Urinary bladder (tissue), 4 donors: ENCODE measurements at places on chromosomes 4 and X. TPM values are rescaled to one million over a fixed set of nuclear protein-coding genes. Genes with fewer than 3 reads are reported as not detected.

Gene FLNA
- 1,306 TPM for total RNA-seq

Gene XK
- total RNA-seq, result 4.2 TPM

GRCh38 chr4:15891312-15891711 lies 47.2 kb downstream of the FGFBP1 start:
- DNase-seq, result no peak

DNA sequence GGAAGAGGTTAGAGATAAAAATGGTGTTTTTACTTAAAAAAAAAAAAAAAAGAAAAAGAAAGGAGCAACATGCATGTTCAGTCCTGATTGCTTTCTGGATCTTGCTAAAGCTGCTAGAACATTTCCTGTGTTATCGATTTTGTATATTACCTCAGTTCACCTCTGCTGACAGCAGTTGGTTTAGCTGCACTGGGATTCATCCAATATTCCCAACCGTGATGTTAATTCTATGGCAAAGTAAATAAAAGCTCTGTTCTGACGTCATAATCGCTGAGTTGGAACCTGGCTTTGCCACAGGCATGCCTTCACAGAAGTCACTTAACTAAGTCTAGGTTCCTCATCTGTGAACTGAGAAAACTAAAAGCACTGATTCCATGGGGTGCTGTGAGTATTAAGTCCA lies 90.7 kb upstream of the SORBS2 start:
- DNase-seq, result no peak

Gene MAMLD1
- total RNA-seq, result 2.5 TPM

- DNase-seq, result no peak
These were observed 11.2 kb upstream of the PGRMC2 start for GRCh38 chr4:128298852-128299251.

DNA sequence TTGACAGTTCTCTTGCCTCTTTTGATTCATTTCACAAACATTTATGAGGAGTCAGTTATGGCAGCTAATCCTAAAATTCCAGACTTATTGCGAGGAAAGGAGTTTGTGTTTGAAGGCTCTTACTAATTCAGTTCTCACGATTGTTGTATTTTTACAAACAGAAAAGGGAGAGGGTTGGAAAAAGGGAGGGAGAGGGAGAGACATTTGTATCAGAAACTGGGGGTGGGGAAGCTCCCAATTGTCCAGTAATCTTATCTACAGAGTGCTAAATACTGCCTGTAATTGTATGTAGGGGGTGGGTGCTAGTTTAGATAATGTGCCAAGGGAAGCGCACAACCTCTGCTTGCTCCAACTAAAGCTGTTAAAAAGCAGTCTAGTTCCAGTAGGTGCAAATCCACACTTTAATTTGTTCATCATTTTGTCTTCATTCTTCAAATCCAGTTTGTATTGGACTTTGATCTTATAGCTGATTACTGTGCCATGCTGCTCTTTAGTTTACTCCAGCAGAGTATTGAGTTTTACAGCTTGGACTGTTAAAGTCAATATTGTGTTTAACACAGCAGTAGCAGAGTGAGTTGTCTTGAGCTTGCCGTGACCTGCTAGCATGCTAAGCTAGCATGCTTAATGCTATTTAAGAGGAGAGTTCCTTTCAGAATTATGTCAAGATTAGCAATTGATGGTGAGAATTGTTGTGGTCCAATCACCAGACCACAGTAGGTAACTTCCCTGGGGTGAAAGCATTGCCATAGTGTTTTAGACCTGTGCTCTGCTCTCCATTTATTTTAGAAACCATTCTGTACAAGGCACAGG lies 13.9 kb downstream of the FNIP2 start:
- no peak for DNase-seq

- DNase-seq, result no peak
These were observed 128.8 kb downstream of the NSUN7 start for GRCh38 chr4:40878548-40879055.

DNA sequence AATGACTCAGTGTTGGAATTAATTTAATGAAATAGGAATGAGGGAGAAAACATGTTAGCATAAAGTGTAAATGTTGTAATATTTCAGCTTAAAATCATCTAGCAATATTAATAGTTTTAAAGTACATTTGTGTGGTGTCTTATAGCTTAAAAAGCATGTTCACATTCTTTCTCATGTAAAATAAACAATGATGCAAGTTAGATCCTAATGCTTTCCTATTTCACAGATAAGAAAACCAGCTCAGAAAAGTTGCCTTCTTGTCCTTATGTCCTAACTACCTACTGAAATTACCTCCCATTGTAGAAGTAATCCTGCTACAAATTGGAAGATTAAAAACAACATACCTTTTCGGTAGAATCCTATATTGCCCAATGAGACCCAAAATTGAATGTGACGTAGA lies 40.9 kb upstream of the PRDM8 start:
- no peak for DNase-seq

- DNase-seq, result no peak
These were observed 156.5 kb downstream of the WDFY3 start for GRCh38 chr4:84809946-84810345.

DNA sequence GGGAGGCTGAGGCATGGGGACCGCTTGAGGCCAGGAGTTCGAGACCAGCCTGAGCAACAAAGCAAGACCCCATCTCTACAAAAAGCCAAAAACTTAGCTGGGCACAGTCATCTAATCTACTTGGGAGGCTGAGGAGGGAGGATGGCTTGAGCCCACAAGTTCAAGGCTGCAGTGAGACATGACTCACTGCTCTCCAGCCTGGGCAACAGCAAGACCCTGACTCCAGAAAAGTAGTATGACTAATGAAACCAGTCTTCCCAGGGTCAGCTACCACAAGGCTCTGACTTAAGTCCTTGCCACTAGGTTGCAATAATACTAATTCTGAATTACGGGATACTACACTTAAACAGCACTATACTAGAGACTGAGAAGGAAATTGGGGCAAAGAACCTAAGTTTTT lies 33.1 kb downstream of the ERVMER34-1 start:
- no peak for DNase-seq

Gene MUC7
- not detected for total RNA-seq

Gene C4orf50
- total RNA-seq, result 0.32 TPM

DNA sequence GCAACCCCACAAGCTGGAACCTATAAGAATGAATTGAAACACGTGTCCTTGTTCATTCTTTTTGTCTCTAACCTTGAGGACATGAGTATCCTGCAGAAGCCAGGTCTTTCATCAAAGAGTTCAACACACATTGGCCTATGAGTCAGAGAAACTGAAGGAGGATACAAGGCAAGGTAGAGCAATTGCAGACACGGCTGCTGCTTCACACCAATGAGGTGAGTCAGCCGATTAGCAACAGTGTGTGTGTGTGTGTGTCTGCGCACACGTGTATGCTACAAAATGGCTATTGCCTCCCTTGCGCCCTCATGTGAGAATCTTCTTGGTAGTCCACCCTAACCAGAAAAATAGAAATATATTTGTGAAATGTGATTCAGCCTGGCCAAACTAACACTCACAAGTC lies 1477.7 kb upstream of the IGFBP7 start:
- no peak for DNase-seq

Gene FATE1
- not detected for total RNA-seq

Gene COL4A6
- 39.0 TPM for total RNA-seq

Gene MAGEB10
- total RNA-seq, result not detected

Gene TRIM75
- not detected for total RNA-seq

DNA sequence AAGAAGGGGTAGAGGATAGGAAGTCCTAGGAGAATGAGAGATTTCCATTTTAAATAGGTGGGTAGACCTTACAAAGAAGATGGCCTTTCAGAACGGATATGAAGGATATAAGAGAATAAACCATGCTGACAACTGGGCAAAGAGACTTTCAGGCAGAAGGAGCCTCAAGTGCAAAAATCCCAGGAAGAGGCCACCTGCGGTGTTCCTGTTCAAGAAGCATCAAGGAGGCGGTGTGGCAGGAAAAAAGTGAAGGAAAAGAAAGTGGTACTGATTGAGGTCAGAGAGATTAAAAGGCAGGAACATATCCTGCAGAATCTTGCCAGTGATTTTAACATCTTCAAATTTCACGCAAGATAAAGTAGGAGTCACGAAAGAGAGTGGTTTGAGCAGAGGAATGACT lies 172.0 kb downstream of the FSTL5 start:
- DNase-seq, result no peak

DNA sequence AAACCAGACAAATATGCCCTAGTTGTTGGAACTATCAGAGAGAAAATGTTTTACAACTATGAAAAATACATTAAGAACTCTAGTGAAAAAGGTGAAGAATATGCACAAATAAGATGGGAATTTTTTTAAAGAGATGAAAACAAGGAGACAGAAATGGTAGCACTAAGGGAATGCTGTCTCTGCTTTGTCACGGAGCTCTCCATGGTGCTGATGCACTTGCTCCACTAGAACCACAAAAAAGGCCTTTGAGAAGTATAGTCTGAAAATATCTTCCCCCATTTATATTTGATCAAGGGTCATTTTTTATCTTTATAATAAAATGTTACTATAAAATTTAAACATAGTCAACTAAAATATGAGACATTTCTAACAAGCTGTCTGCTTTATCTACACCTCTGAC lies 1655.5 kb upstream of the AGA start:
- no peak for DNase-seq

DNA sequence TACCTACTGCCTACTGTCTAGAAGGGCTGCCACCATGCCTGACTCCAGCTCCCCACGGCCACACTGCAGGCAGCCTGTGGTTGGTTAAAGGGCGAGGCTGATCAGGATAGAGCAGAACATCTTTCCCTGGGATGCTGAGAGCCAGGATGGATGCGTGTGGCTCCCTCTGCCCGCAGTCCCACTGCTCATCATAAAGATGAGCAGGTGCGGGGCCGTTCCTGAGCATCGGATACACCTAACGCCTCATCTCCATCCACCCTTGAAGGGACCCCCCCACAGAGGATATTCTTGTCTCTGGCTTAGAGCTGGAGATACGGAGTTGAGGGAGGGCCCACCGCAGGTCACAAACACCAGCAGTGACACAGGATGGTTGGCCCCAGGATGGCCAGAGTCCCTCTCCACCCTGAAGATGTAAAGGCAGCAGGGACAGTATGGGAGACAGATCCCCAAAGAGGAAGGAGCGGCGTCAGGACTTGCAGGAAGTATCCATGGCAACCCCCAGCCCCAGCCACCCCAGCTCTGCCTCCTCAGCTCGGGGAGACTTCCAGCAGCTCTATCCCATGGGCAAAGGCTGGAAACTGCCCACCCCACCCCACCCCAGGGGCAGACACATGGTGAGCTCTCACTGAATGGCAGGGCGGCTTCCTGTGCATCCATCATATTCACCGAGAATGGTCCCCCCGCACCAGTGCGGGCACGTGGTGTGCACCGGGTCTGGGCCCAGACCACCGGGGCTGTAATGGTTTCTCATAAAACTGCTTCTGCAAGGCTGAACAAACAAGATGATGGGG lies 19.3 kb downstream of the PPP2R2C start:
- DNase-seq, result no peak

DNA sequence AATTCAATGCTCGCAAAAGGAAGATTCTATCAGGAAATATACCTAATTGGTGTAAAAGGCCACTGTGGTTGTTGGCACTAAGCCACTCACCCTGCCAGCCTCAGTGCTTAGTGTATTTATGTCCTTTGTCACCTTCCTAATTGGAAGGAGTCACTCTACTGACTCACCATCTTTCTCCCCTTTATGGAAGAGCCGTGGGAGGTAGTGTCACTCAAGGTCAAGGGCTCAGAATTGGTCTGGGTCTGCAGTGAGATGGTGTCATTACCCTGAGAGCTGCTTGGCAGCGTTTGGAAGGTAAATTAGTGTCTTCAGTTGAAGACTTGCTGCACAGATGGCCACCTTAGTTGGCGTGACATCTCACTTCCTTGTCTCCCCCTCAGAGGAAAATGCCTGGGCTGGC lies 41.7 kb upstream of the CDKN2AIP start:
- DNase-seq, result no peak

- no peak for DNase-seq
These were observed 153.5 kb downstream of the SLC10A7 start for GRCh38 chr4:146368209-146368608.

DNA sequence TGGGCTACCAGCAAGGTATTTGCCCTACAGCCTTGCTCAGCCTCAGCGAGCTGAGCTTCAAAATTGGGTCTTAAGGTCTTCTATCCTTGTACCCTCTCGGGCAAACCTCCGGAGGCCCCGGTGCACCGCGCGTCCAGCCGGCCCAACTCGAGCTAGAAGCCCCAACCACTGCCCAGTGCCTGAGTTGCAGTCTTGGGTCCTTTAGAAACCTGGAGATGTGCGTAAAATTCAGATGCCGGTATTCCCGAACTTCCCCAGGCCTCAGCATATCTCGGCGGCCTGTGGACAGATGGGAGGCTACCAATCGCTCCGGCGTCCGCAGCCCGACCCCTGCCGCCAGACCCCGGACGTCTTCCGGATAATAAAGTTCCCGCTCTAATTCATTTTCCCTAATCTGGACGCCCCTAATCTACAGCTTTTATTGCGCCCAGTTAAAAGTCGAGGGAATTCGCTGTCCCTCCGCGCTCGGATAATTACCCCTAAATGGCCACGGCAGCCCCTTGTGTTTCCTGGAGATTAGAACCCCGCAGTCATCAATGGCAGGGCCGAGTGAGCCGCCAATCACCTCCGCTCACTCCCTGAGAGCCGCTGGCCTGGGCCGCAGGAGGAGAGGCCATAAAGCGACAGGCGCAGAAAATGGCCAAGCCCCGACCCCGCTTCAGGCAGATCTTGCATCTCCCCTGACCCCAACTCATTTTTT lies 1.5 kb upstream of the MSX1 start:
- no peak for DNase-seq

DNA sequence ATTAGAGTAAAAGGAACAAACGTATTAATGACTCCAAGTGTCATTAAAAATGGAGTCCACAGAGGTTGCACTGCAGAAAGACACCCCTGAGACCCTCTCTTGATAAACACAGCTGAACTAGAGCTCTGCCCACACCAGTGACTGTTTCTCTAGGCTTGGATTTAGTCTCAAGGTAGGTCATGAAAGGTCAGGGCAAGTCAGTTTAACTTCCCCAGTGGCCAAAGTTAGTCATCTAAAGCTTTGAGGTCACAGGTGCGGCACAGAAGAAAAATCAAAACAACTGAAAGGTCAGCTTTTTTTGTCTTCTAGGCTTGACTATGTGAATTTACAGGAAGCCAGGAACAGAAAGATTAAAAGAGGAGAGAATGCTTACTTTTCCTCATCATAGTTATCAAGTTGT lies 749.6 kb downstream of the RAB28 start:
- DNase-seq, result no peak

GRCh38 chr4:147345662-147346061 lies 135.2 kb upstream of the EDNRA start:
- no peak for DNase-seq

Gene PNMA3
- total RNA-seq, result 0.42 TPM

Gene TAF7L
- total RNA-seq, result 0.26 TPM

DNA sequence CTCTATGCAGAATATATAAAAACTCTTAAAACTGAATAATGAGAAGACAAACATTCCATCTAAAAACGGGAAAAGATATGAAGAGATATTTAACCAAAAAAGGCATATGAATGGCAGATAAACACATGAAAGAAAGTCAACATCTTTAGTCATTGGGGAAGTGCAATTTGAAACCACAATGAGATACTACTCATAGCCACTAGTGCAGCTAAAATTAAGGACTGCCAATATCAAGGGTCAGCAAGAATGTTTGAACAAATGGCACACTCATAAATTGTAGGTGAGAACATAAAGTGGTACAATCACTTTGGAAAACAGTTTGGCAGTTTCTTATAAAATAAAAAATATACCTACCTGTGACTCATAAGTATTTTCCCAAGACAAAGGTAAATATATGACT lies 534.9 kb upstream of the DIPK2B start:
- DNase-seq, result no peak

GRCh38 chr4:26884486-26884988 lies 23.9 kb downstream of the STIM2 start:
- DNase-seq, result no peak

GRCh38 chrX:115521741-115522140 lies 39.2 kb upstream of the PLS3 start:
- DNase-seq, result no peak

GRCh38 chr4:74635074-74635473 lies 159.2 kb downstream of the BTC start:
- no peak for DNase-seq
